ENCODE measurements at places on chromosomes 3 and 15.

GRCh38 chr15:37100966-37101215 is 542 bp upstream of the MEIS2 start:
- DNase-seq: no peak

GRCh38 chr3:188801393-188801792 is 370.4 kb upstream of the TPRG1 start:
- DNase-seq: no peak

- no peak for DNase-seq
These were observed 105.6 kb upstream of the HES1 start for GRCh38 chr3:194030372-194030771.

DNA sequence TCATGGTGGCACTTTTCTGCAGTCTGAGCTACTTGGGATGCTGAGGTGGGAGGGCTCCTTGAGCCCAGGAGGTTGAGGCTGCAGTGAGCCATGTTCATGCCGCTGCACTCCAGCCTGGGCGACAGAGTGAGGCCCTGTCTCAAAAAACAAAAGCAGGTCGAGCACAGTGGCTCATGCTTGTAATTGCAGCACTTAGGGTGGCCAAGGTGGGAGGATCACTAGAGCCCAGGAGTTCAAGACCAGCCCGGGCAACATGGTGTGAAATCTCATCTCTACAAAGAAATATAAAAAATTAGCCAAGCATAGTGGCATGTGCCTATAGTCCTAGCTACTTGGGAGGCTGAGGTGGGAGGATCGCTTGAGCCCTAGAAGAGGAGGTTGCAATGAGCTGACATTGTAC is 10.0 kb downstream of the UBAP1L start:
- DNase-seq: no peak

DNA sequence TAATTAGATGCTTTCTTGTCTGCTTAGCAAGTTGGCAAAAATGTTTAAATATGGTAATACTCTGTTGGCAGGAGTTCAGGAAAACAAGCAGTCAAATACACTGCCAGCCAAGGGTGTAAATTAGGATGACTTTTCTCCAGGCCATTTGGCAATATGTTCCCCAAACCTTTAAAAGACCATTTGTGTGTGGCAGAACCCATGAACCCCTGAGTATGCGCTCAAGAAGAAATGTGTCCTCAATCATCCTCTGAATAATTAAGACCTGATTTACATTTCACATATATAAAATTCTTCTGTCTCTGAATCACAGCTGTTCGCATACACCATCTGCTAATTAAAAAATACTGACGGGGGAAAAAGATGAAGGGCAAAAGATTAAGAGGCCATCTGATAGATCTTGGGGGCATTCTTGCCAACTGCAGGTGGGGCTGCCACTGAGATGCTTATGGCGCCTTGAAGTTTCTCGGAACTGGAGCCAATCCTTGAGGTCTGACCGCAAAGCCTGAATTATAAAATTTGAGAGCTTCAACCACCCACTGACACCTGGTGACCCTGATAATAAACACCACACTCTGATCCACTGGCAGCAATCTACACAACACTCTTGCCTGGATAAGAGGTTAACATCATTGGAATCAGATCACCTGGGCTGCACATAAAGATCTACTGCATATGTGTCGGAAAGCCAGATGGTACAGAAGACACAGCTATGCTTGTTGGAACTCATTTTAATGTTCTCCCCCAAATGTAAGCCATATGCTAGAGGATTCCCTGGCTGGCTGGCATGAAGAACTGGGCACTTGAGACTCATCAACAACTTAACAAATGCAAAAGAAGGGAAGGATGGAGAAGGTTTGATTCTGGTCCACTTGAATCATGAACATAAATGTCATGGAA is 190.6 kb downstream of the OSBPL10 start:
- DNase-seq: no peak

DNA sequence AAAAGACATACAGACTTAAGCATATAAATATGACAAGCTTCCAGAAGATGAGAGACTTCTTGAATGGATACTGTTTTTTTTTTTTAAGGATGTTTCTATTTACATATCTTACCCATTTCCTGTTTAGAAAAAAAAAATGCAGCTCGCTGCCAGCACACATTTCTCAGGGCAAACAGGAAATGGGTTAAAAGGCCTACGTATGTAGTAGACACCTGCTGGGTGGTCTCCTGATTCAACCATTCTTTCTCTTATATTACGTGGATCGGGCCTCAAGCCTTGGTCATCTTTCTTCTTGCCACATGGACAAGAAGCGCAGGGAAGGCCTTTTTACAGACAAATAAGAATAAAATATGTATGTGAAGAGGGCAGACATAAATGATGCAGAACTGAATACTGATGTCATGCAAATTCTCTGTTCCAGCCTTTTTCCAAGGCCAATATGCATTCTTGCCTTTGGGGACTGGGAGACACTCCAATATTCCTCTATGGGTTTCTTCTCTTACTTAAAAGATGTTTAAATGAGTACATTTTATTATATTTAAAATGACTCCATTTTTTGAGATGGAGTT is 35.0 kb upstream of the TJP1 start:
- no peak for DNase-seq

DNA sequence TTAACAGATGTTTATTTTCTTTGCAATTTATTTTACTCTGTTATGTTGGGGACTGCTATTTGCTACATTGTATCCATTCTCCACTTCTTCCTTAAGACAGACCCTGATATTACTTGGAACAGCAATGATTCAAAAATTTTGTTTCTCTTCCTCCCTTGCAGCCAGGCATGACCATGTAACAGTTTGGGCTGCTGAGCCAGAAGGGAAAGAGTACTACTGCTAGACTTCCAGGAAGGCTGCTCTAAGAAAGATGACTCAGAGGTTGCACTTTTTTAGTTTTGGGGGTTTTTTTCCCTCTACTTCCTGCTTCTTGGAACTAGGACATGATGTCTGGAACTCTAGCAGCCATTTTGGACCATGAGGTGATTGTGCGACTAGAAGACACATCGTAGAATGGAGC is 10.3 kb downstream of the PRR20G start:
- no peak for DNase-seq

DNA sequence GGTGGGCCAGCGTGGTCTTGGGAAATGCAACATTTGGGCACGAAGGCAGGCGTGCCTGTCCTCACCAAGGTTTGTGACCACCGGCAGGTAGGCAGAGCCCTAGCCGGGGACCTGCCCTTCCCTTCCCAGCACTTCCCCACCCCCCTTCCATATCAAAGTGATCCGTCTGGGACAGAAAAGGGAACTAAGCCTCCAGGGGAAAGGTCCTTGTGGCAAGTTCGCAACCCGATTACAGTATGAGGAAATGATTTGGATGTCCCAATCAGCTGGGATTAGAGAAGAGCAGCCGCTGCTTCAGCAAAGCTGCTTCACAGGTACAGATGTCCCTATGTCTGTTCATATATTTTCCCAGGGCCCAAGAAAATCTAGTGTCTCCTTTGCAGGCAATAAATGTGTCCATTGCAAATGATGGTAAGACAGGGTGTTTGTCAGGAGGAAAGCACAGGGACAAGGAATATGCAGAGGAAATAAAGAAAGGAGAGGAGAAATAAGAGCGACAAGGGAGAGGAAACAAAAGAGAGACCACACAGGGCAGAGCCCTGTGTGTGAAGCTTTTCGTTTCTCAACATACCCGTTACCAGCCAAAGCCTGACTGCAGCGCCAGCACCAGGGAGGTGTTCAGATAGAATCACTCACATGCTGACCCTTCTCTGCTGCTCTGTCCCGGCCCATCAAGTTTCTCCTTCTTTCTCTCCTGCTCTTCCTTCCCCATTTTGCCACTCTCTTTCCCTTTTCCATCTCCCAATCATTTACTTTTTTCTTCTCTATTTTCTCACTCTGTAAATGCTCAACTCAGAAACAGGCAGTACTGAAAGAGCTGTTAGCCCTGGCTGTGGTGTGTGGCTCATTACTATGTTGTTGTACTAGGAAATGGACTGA is 17.4 kb upstream of the SECISBP2L start:
- no peak for DNase-seq

DNA sequence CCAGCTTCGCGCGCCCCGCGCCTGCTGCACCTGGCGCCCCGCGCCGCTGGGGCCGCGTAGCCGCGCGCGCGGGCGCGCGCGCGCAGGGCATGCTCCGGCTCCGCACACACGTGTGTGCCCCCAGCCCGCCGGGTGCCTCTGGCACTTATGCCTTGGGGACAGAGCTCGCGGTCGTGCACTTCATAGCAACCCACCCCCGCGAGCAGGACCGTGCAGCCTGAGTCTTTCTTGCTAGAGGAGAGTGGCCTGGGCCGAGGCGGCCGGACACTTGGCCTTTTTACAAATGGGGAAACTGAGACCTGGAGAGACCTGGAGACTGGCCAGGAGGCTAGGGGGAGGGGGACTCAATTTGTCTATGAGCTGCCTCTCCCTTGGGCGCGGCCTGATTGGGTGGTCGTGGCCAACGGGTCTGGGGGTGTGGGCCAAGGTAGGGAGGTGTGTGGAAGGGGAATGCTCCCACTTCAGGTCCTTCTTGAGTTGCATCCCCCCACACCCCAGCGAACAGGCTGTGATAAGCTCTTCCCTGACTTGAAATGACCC is 562 bp downstream of the NBEAL2 start:
- DNase-seq: peak; percentile 34

DNA sequence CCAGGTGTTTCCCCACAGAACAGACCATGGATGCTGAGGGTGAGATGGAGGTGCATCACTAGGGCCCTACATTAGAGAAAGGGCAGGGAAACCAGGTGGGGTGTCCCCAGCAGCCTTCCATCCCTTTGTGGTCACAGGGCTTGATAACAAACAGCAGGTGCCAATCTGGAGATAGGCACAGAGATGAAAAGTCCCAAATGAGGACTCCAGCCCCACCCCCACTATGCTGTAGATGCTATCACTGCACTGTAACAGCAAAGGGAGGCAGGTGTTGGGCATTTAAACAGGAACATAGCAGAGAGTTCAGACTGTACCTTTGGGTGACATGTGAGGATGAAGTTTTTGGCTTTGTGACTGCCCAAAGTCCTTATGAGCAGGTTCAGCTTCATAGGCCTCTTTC is 21.4 kb downstream of the IL20RB start:
- DNase-seq: no peak

DNA sequence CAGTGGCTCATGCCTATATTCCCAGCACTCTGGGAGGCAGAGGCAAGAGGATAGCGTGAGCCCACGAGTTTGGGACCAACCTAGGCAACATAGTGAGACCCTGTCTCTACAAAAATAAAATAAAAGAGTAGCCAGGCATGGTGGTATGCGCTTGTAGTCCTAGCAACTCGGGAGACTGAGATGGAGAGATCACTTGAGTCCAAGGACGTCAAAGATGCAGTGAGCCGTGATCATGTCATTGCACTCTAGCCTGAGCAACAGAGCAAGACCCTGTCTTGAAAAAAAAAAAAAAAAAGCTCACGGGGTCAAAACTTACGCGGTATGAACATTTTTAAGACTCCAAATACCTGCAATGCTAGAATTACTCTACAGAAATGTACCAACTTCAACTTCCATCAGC is 37.1 kb upstream of the COLQ start:
- DNase-seq: no peak

DNA sequence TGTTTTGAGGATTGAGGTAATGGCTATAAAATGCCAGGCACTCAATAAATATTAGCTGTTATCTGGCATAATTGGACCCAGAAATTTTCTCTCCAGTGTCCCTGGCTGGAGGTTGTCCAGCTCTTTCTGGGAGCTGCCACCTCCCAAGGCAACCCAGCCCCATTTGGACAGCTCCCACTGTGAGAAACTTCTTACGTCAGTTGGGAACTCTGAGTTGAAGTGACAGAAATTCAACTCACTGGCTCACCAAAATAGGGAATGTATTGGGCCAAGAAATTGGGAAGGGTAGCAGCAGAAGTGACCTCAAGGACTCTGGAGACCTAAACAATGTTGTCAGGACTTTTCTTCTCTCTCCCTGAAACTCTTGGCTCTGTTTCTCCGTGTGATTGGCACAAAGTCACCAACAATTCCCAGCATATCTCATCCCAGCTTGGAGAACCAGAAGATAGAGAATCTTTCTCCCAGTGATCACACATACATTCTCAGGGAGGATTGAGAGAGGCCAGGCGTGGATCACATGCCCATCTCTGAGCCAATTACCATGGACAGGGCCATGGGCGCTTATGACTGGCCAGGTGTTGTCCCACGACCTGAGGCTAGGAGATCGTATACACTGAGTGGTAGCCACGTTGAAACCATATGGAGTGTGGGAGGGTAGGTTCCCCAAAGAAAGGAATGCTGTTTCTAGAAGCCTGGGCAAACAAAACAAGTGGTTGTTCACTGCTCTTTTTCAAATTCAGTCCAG is 22.5 kb upstream of the HCN4 start:
- DNase-seq: no peak

Data from HEK293T (cell line).